ENCODE measurements at places on chromosomes 11 and 22.

GRCh38 chr11:31927982-31928381 is 116.9 kb upstream of the PAX6 start:
- DNase-seq: no peak

DNA sequence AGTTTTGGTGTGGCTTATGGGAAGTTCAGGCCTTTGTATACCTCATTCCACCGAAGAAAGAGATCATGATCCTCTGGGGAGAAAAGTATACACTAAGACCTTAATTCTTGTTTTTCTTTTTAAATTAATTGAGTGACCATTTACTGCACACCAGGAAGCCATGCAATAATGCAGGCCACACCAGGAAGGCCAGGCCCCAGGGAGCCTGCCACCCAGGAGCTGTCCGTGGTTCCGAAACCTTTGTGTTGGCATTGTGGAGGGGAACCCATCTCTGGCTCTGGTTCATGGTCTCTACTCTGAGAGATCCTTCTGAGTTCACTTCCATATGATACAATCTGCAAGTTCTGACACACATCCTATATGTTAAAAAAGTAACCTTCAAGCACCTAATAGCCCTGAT is 291.8 kb downstream of the MIAT start:
- no peak for DNase-seq

GRCh38 chr11:75477614-75477935 is 44.6 kb upstream of the KLHL35 start:
- DNase-seq: no peak

GRCh38 chr11:117371453-117371852 is 43.8 kb downstream of the CEP164 start:
- DNase-seq: no peak

DNA sequence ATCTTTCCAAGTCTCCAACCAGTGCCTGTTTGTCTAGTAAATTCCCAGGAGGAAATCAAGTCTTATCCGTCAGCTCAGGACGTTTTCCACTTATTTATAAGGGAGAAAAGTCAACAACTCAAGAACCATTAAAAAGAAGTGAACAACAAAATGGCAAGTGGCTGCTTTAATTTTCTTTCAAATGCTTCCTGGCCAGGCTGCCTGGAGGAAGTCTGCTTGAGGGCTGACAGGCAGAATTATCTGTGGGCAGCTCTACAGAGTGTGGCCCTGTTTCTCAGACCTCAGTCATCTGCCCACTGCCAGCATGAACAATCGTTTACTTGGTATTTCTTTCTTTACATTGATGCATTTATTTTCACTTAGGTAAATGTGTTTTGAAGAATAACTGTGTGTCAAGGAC is 281.9 kb upstream of the ISX start:
- DNase-seq: no peak

DNA sequence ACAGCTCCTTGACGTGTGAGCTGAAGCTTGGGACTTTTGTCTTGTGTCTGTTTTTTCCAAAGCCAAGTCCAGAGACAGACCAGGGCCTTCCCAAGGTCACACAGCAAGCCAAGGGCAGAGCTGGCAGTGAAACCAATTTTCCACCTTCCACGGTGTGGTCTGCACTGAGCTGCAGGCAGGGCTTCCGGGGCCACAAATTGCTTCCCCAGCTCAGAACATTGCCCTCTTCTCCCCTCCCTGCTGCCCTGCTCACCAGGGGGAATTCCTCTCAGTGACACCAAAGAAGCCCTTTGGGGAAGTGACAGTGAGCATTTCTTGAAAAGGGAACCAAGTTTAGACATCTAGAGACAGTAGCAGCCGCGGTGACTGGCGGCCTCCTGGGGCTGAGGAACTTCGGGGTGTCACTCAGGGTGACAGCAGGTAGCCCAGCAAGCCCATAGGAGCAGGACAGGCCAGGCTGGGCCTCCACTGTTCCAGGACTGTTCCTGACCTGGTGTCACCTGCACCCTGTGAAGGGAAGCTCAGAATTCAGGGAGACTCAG is 9.2 kb downstream of the FXYD2 start:
- peak; percentile 67 for DNase-seq

DNA sequence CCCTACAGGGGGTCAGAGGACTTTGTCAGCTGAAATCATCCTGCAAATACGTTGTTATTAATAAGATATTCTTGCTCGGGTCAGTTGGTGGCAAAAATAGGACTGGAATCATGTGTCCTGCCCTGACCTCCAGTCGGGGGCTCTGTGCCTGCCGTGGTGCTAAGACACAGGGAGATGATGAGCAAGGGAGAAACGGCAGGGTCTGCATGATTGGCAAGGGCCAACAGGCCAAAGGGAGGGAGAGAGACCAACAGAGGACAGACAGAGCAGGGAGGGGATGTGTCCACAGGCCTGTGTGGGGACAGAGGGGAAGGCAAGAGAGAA is 10.4 kb upstream of the TSKU start:
- no peak for DNase-seq

GRCh38 chr22:35218079-35218478 is 39.2 kb upstream of the HMGXB4 start:
- no peak for DNase-seq

GRCh38 chr11:255176-255575 is 18.4 kb downstream of the PSMD13 start:
- no peak for DNase-seq

- DNase-seq: no peak
Observed at GRCh38 chr22:24436553-24436952, 9.2 kb downstream of the ADORA2A start.

- DNase-seq: no peak
Observed at GRCh38 chr22:49460592-49461281, 366.9 kb downstream of the BRD1 start.

GRCh38 chr11:45440111-45440510 is 154.0 kb upstream of the SYT13 start:
- no peak for DNase-seq
